ENCODE measurements at places on chromosomes 6 and 20.

- DNase-seq: no peak
These were observed 144.2 kb downstream of the JARID2 start for GRCh38 chr6:15389765-15390723.

- DNase-seq: no peak
These were observed 12.8 kb downstream of the SMLR1 start for GRCh38 chr6:130840050-130840449.

GRCh38 chr20:43955062-43955749 is 40.6 kb downstream of the TOX2 start:
- DNase-seq: peak; percentile 17

DNA sequence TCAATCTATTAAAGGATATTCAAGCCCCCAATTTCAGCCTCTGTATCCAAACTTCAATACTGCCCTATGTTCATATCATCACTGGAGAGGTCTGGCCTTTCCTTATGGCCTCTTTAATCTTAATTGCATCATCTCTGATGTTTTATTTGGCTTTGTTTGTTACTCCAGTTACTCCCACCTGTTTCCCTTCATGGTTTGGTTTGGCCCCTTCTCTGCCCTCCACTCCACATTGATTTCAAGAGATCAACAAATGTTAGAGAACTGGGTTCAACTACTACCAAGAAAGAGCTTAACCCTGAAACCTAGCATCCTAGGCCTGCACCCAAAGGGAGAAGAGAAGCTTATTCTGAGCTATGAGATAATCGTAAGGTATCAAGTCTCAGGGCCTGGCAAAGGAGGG is 221.6 kb downstream of the LAMA2 start:
- DNase-seq: no peak

- DNase-seq: no peak
These were observed 64.0 kb downstream of the ZNF217 start for GRCh38 chr20:53529658-53530057.

Measured in T-helper 17 cell (primary cell).